Activated CD8-positive, alpha-beta memory T cell treated with anti-CD3 and anti-CD28 coated beads, Interleukin-2, amount 50 U/mL, for 4 hours (primary cell): ENCODE measurements at places on chromosomes 12 and 14.

DNA sequence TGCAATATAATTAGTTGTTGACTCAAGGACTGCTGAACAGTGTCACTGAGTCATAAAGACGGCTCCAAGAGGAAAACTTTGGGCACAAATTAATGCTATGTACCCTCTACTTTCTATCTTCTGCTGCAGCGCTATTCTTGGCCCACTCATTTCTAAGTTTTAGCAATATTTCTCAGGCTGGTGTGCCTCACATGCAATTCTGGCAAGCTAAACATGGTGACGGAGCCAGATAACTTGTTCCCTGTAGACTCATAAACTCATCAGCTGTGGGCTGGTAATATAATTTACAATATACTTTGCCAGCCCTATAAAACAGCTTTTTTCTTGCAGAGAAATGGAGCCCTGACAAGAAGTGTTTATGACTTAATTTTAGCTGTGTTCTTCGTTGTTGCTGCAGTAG lies 615.1 kb downstream of the NRXN3 start:
- DNase-seq, result no peak

DNA sequence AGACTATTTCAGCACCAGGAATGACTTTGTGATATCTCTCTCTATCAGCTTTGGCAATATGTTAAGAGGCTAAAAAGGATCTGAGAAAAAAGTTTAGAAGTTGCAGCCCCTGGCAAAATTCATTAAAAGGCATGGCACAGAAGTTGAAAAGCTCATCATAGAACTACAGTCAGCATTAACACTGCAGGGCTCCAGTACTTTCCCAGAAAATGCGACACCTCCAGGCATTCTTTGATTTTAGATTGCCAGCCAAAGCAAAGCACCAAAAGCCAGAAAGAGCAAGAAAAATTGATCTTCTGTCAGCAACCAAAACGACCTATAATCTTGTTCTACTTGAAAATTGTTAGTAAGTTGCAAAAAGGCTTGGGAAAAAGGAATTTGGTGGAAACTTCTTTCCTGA lies 713.5 kb downstream of the FSCB start:
- DNase-seq, result no peak

GRCh38 chr14:51334566-51334965 lies 94.5 kb downstream of the TMX1 start:
- no peak for DNase-seq

- DNase-seq, result no peak
Observed at GRCh38 chr12:130791629-130792028, 47.4 kb downstream of the STX2 start.

- no peak for DNase-seq
Observed at GRCh38 chr12:19402743-19403431, 36.4 kb upstream of the AEBP2 start.

- no peak for DNase-seq
Observed at GRCh38 chr12:6306151-6306550, 4.3 kb upstream of the PLEKHG6 start.

DNA sequence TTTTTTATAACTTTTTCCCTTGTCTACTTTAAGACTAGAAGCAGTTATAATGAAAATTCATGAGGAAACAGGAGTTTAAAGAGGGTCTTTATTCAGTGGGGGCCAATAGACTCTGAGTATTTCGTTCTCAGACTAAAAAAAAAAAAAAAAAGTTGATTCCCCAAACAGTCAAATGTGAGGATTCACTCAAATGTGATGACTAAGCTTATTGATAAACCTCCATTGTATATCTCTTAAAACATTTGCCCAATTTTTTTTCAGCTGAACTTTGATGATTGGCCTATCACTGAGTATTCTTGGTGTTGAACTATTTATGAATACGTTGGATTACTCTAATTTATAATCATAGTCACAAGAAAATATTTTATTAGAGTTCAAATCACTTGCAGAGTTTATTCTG lies 265.3 kb downstream of the ERC1 start:
- DNase-seq, result no peak

DNA sequence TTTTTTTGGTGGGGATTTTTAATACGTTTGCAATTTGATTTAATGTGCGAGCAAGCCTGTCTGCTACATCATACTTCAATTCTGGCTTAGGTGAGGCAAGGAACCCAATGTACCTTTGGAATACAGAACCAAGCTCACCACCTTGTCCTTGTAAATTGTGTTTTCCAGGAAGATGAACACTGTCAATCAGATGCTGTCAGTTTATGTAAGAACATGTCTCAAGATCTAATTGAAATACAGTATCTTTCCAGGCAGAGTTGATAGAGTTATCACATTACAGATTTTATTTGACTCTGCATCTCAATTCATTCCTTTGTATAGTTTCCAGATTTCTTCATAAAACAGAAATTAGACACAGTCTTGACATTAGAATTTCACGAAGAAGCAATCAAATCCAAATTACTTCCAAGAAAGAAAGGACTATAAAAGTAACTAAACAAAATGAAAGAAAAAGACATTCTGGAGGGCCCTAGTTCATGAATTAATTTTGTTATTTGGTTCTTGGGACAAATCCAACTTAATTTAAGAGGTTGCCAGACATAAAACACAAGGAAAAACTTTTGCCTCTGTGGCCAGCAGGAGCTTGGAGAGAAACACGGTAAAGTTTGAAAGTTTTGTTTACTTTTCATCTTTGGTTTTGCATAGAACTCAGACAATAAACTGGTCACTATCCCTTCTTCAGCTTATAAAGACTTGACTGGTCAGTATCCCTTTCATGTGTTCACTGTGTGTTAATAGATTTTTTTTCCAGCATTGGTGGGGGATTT lies 16.4 kb upstream of the MED13L start:
- DNase-seq, result no peak

DNA sequence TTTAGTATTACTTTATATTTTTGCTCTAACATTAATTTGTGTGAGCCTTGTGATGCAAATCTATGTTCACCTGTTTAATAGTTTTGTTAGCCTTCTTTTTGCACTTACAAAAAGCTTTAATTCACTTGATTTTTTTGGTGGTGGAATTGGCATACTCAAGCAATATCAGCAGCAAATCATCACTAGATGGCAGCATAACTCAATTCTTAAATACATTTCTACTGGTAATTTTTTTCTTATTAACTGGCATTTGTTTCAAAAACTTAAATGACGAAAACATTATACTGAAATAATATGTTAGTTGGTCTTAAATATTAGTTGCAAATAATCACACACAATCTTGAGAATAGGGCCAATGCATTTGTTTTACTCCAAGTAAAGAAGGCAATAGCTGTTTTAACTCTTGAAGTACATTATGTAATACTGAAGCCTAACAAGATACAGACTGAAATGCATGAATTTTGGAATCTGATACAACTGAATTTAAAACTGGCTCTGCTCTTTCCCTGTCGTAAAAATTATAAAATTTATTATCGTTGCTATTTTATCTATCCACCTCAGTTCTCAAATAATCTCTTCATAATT lies 151.5 kb downstream of the ATXN7L3B start:
- no peak for DNase-seq

DNA sequence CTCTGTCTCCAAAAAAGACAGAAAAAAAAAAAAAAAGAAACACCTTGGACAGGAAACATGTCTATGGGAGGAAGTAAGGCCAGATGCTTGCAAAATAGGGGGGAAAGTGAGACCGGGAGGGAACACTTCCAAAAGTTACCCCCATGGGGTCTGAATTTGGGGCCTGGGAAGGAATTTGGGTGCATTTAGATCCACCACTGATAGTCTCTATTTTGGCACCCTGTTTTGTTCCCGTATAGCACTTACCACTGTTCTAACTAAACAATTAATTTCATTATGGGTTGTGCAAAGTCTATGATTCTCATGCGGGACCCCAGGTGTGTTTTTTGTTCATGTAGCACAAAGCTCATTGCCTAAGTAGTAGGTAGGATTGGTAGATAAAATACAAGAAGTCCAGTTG lies 1.4 kb upstream of the MLEC start:
- no peak for DNase-seq

GRCh38 chr14:104016873-104017650 lies 68.4 kb upstream of the ASPG start:
- DNase-seq, result no peak

DNA sequence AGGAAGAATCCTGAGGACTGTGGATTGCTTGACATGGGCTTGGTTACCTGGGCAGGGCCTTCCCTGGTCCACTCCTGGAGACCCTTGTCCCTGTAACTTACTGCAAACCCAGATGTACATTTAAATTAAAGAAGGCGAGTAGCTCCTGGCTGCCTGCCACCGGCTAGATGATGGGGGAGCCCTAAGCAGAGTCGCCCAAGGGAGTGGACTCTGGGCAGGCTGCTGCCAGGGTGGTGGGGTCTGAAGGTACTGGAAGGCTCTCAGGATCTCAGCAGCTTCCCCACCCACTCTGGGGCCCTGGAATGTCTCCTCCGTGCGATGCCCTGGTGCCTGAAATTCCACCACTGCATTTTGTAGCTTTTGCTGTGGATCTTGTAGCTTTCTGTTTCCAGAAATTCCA lies 74.7 kb downstream of the FBXL14 start:
- DNase-seq, result no peak

GRCh38 chr12:62763312-62763711 lies 171.6 kb downstream of the PPM1H start:
- DNase-seq, result no peak

DNA sequence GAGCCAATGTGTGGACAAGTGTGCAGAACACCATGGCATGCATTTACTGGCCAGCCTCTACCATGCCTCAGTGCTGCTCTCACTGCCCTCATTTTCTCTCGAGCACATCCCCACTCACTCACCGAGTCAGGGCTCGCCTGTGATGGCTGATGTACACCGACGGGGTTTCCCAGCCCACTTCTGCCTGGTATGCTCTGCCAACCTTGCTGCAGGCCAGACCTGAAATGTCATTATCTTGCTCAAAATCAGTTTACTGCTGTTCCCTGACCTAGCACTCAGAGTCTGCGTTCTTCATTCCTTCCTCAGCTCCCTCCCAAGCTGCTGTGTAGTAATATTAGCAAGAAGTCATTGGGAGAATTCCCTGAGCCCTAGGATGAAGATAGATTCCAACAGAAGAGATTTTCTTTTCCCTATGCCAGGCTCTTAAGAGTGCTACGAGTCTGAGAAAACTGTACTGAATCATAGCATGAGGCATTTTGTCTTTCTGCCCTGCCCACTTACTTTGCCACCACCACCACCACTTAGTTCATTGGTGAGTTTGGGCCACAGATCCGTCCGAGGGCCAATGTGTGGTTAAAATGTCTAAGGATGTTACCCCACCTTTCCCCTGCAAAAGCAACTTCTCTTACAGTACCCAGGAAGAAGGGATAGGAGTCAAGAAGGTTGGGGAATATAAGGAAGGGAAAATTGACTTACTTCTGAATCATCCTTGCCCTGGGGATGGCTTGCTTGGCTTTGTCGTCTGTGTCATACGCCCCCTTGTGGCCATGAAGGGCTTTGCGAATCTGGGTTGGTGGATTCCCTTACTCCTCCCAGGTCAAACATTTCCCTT lies 51.0 kb downstream of the BMAL2 start:
- DNase-seq, result peak; percentile 55

GRCh38 chr14:61706096-61706690 lies 10.9 kb downstream of the HIF1A start:
- DNase-seq, result no peak
